ENCODE measurements at places on chromosomes 13 and 19. TPM values are rescaled to one million over a fixed set of nuclear protein-coding genes. Genes with fewer than 3 reads are reported as not detected.

ARMC6 gene
- total RNA-seq = 42.0 TPM

SOX21 gene
- not detected for total RNA-seq

SPTBN4 gene
- 11.4 TPM for total RNA-seq

CCDC169 gene
- 4.8 TPM for total RNA-seq

TMEM86B gene
- total RNA-seq = 1.5 TPM

ZNF160 gene
- 22.7 TPM for total RNA-seq

CYP4F22 gene
- not detected for total RNA-seq

CC2D1A gene
- 4.7 TPM for total RNA-seq

LGALS7B gene
- 1.9 TPM for total RNA-seq

NEK5 gene
- 0.09 TPM for total RNA-seq

LILRA1 gene
- total RNA-seq = not detected

CEBPA gene
- 0.32 TPM for total RNA-seq

FXYD7 gene
- 0.17 TPM for total RNA-seq

TMEM147 gene
- total RNA-seq = 79.0 TPM

APC2 gene
- 0.63 TPM for total RNA-seq

IGLON5 gene
- total RNA-seq = not detected

MEX3D gene
- 21.9 TPM for total RNA-seq

LILRB5 gene
- total RNA-seq = not detected

ZNF221 gene
- 10.8 TPM for total RNA-seq

GPR4 gene
- under 0.01 TPM for total RNA-seq

PRODH2 gene
- total RNA-seq = not detected

SELENOV gene
- not detected for total RNA-seq

DENND1C gene
- not detected for total RNA-seq

CADM4 gene
- total RNA-seq = 1.4 TPM

PRR12 gene
- total RNA-seq = 1.3 TPM

IRGC gene
- total RNA-seq = not detected

ZNF585A gene
- 8.0 TPM for total RNA-seq

ZSCAN18 gene
- total RNA-seq = 31.4 TPM

CLEC11A gene
- total RNA-seq = 21.3 TPM

SPIB gene
- total RNA-seq = not detected

TPRX2 gene
- total RNA-seq = not detected

MBD3 gene
- total RNA-seq = 69.3 TPM

TEX29 gene
- total RNA-seq = 0.17 TPM

FBXO17 gene
- total RNA-seq = 23.0 TPM

ZNF613 gene
- 10.2 TPM for total RNA-seq

FRY gene
- total RNA-seq = 9.2 TPM

EVI5L gene
- total RNA-seq = 18.3 TPM

PSG3 gene
- total RNA-seq = not detected

ERICH4 gene
- not detected for total RNA-seq

ZSCAN1 gene
- not detected for total RNA-seq

AMER2 gene
- under 0.01 TPM for total RNA-seq
